C1 segment of cervical spinal cord (tissue), 14 donors: ENCODE measurements at places on chromosomes 3 and 15.

DNA sequence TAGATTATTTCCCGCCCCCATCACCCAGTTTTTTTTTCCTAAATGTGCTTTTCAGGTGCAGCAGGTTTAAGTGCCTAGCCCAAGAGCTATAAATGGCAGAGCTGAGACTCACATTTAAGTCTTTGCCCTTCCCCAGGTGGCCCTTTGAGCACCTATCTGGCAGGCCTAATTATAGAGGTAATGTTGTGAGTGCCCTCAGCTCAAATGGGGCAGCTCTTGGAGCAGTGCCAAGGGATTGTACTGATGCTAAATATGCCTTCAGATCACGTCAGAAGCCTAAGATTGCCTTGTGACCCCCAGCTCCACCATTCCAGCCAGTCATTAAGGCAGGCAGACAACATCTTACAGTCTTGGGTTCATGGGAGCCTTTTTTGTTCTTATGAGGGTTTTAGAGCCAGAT lies 159.5 kb downstream of the RPLP1 start:
- no peak for DNase-seq

GRCh38 chr3:193991666-193992424 lies 144.1 kb upstream of the HES1 start:
- DNase-seq = no peak

- DNase-seq = peak; percentile 62
These were observed 24.4 kb downstream of the ADCY5 start for GRCh38 chr3:123424321-123424998.

DNA sequence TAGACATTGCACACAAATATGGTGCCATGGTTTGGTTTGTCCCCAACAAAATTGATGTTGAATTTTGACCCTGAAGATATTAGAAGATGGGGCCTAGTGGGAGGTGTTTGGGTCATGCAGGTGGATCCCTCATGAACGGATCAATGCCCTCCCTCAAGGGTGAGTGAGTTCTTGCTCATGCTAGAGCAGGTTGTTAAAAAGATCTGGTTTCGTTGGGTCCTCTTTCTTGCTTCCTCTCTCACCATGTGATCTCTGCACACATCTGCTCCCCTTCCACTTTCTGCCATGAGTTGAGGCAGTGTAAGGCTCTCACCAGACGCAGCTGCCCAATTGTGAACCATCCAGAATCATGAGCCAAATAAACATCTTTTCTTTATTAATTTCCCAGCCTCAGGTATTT lies 87.8 kb upstream of the MDFIC2 start:
- DNase-seq = no peak

- DNase-seq = no peak
These were observed 21.8 kb downstream of the NIPA1 start for GRCh38 chr15:22808240-22808639.

DNA sequence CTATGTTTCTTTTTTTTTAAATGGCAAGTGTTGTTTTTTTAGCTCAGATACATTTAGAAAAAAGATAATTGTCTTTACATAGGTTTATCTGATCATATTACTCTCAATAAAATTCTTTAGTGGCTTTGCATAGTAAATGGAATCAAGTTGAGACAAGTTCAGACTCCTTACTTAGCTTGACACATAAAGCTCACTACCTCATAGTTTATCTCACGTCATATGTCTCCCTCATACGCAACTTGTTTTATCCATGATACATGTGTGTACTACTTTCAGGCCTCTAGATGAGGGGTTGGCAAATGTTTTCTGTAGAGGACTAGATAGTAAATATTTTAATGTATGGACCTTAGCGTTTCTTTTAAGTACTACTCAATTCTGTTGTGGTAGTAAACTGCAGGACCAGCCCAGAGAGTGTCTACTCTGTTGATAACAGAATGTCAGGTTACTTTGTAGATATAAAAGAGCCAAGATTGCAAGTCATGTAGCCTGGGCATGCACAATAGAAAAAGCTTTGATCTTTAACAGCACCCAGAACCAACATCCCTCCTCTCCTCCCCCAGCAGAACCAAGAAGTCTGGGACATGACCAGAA lies 28.2 kb upstream of the MGA start:
- no peak for DNase-seq

- DNase-seq = no peak
These were observed 40.2 kb upstream of the ARF4 start for GRCh38 chr3:57637391-57637790.

DNA sequence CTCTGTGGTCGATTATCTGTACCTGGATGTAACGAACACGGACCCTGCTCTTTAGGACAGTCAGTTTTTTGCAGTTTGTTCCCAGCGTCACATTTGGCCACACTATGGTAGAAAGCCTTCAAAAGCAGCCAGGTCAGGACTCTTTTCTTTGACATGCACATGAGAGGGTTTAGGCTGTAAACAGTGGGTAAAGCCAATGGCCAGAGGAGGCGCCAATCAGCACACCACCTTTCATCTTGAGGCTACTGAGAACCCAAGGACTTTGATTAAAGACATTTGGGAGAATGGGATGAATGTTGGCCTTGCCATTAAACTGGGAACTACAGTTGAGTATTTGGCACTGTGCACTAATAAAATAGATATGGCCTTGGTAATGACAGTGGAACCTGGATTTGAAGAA lies 225.9 kb downstream of the OXSM start:
- no peak for DNase-seq

DNA sequence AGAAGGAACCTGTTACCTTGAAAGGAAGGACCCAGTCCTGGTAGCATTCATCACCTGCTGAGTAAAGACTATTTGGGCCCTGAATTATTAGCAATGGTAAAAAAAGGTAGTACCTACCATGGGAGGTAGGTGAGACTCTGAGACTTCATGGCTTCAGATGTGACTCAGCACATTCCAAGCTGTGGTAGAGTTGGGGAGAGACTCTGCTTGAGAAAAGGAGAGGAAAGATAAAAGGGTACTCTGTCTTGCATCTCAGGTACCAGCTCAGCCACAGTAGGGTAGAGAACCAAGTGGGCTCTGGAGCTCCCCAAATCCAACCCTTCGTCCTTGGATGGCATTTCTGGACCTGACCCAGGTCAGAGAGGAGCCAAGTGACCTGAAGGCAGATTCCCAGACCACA lies 430.4 kb downstream of the TBL1XR1 start:
- no peak for DNase-seq

DNA sequence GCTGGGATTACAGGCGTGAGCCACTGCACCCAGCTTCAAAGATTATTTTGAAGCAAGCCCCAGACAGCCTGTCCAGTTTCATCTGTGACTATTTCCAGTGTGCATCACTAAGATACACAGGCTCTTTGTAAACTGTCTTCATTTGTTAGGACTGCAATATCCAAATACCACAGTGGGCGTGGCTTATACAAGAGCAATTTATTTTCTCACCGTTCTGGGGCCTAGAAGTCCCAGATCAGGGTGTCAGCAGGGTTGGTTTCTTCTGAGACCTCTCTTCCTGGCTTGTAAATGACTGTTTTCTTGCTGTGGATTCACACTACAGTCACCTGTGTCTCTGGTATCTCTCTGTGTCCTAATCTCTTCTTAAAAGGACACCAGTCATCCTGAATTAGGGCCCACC lies 59.7 kb downstream of the RLBP1 start:
- DNase-seq = no peak

DNA sequence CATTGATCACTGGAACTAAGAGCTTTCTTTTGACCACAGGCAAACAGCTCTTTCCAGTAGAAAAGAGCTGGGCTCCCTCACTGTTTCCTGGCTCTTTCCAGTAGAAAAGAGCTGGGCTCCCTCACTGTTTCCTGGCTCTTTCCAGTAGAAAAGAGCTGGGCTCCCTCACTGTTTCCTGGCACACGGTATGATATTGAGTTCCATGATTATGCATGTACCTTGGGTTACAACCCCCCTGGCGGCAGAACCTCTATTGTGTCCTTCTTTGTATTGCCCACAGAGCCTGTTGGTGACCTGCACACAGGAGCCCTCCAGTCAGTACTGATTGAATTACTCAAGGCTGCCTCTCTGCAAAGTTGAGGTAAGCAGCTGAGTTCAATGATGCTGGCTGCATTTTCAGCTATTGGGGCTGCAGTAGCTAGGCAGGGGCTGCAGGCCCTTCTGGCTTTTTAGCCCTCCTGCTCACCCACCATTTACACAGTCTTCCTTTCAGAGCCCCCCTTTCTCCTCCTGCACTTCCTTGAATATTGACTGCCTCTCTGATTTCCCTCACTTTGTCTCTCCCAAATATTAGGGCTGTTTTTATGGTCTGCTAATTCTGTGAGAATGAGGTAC lies 10.2 kb downstream of the ACKR2 start:
- no peak for DNase-seq

DNA sequence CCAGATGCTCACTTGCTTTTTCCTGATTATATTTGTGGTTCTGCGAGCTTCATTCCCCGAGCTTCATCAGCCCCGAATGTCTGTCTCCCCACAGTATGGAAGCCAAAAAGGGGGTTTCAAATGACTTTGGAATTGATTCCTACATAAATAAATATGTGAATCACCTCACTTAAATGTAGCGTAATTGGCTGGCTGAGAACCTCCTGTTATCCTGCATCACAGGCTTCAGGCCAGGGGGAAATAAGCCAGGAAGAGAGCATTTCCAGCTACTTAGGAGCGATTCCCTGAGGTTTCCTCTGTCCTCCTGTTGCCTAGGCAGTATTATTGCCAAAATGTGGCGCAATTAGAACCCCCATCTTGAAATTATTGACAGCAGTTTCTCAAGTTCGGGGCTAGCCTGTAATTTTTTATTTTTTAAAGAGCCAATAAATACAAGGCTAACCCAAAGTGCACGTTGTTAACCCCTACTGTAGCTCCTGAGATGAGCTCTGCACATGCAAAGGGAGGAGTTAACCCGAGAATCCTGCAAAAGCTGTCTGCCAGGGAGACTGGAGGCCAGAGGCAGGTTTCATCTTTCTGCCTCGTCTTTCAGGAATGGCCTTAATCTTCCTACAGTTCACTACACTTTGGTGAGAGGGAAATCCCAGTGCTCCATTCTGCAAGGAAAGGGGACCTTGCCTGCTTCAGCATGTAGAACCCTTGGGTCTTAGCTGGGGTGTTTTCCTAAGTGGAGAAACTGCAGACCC lies 148.2 kb downstream of the ADAMTS9 start:
- no peak for DNase-seq

GRCh38 chr15:50993598-50993997 lies 85.1 kb downstream of the AP4E1 start:
- no peak for DNase-seq

GRCh38 chr3:179646177-179646576 lies 6.7 kb upstream of the USP13 start:
- no peak for DNase-seq

- DNase-seq = no peak
These were observed 36.4 kb downstream of the SEMA3G start for GRCh38 chr3:52408466-52408865.

GRCh38 chr3:12590096-12590495 lies 33.2 kb downstream of the MKRN2 start:
- no peak for DNase-seq

DNA sequence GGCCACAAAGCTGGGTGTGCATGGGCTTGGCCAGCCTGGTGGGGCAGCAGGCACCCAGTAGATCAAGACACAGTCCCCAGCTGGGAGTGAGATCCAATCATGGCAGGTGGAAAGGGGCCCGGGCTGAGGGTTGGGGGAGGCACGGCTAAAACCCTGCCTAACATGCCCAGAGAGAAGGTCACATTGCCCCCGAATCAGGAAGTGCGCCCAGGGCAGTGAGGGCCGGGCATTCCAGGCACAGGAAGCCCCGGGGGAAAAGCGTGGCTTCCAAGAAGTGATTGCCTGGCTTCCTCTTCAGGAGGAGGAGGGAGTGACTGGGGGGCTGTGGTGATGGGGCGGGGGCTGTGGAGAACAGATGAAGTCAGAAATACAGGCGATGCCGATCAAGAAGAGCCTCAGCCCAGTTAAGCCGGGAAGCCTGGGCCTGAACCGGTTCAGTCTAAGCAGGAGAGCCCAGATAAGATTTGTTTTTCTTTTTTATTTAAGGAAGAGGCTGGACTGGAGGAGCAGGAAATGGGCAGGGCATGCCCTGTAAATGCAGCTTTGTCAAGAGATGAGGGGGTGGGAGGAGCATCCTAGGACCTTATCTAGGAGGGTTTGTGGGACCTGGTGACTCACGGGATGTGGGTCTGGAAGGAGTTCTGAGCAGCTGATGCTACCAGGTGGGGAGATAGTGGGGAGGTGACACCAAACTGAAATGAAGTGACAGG lies 83.9 kb downstream of the CHSY1 start:
- no peak for DNase-seq

- DNase-seq = no peak
These were observed 117.6 kb upstream of the TBL1XR1 start for GRCh38 chr3:177314897-177315296.

DNA sequence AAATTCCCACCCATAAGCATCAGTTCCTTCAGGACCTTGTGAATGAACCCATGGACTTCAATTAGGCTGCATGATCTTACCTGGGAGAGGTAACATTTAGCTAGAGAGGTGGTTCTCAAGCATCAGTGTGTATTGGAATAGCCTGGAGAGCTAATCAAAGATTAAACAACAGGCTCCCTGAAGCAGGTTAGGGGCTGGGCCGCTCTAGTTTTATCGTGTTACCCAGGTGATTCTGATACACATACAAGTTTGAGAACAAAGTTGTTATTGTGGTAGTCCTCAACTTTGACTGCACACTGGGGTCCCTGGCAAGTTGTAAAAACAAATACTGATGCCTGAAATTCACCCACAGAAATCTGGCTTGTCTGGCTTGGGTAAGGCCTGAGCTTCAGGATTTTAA lies 31.2 kb downstream of the MYH15 start:
- no peak for DNase-seq

DNA sequence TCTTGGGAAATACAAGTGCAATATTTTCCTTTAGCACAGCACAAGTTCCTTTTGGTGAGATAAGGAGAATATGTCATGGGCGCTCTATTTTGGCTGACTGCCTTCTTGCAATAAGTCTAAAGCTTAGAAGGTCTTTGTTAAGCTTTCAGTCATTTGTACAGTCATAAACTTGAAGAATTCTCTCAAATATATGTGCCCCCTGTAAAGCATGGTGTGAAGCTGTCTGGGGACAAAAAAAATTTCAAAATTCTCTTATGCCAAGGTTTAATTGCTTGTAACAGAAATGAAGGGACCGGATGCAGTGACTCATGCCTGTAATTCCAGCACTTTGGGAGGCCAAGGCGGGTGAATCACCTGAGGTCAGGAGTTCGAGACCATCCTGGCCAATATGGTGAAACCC lies 21.7 kb upstream of the ARID3B start:
- no peak for DNase-seq

DNA sequence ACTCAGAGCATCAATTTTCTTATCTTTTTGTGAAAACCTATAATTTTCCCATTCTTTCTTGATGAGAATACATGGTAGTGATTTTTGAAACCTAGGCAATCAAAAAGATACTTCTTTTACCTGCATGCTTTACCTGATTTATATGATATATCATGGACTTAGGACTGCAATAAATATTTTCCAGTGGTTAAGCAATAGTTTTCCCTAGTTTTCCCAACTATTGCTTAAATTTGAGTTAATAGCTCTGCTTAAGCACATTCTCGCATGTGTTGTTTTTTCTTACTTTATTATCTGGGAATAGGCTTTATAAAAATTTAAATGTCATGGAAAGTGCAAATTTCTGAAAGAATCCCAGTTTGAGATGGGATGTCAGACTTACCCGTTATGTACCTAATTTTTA lies 465.1 kb upstream of the BCHE start:
- no peak for DNase-seq
